ENCODE measurements at places on chromosomes 2 and 18. TPM values are rescaled to one million over a fixed set of nuclear protein-coding genes. Genes with fewer than 3 reads are reported as not detected.

GRCh38 chr2:196166876-196167275 lies 4.5 kb downstream of the STK17B start:
- no peak for DNase-seq

- no peak for DNase-seq
Observed at GRCh38 chr2:101617796-101618195, 79.7 kb upstream of the MAP4K4 start.

The UGT1A10 gene
- total RNA-seq = not detected

The RNF152 gene
- 0.39 TPM for total RNA-seq

The FNDC4 gene
- total RNA-seq = 0.24 TPM

The LOXHD1 gene
- 0.07 TPM for total RNA-seq

- no peak for DNase-seq
Observed at GRCh38 chr2:132478461-132479105, 62.0 kb downstream of the GPR39 start.
